Activated T-cell treated with anti-CD3 and anti-CD28 coated beads for 48 hours (primary cell): ENCODE measurements at places on chromosomes 1 and 21.

GRCh38 chr1:28855046-28855445 is 43.1 kb downstream of the OPRD1 start:
- no peak for DNase-seq

- DNase-seq: no peak
These were observed 13.9 kb upstream of the CTSE start for GRCh38 chr1:206037581-206037980.

DNA sequence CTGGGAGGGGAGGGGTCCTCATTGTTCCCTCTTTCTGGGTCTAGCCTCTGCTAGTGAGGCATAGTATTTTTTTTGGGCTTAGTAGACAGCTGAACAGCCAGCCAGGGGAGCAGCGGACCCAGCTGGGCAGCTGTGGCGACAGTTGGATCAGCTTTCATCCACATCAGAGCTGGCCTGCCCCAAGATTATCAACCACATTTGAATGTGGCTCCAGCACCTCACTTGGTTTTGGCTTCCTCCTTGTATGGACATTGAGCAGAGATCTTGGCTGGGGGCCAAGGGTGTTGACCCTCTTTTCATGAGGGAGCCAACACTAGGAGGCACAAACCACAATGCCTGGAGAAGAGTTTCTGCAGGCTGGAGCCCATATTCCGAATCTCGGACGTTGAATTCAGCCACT is 25.0 kb downstream of the WNT4 start:
- no peak for DNase-seq

- DNase-seq: no peak
These were observed 998.0 kb upstream of the B3GALT2 start for GRCh38 chr1:194184425-194184824.

GRCh38 chr1:17419626-17420328 is 19.7 kb downstream of the RCC2 start:
- peak; percentile 64 for DNase-seq

GRCh38 chr1:116697548-116698243 is 30.2 kb upstream of the IGSF3 start:
- no peak for DNase-seq

DNA sequence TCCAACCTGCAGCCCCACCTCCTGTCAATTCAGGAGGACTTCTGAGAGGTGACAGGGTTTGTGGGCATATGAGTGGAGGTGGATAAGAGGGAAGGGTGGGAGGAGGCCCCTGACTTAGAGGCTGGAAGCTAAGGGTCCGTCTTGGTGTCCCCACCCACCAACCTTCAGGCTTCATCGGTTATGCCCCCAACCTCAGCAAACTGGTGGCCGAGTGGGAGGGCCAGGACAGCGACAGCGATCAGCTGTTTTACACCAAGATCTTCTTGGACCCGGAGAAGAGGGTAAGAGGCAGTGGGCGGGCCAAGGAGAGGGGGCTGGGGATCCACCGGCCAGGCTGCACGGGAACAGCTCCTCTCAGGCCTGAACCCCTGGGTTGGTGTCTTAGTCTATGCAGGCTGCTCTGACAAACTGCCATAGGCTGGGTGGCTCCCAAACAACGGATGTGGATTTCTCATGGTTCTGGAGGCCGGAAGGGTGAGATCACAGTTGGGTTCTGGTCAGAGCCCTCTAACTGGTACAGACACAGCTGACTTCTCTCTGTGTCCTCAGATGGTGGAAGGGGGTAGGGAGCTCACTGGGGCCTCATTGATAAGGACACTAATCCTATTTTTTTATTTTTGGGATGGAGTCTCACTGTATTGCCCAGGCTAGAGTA is 18.1 kb downstream of the PLOD1 start:
- no peak for DNase-seq

DNA sequence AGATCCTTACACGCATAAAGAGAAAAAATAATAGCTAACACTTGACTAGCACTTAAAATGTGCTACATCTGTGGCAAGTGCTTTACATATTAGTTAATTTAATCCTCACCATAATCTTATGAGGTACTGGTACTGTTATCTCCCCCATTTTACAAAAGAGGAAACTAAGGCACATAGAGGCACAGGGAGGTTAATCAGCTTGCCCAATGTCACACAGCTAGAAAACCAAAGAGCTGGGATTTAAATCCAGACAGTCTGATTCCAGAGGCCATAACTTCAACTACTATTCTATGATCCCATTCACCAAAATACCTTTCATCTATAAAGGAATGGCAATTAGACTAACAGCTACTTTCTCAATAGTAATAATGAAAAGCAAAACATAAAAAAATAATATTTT is 11.7 kb downstream of the SPOCD1 start:
- DNase-seq: no peak

DNA sequence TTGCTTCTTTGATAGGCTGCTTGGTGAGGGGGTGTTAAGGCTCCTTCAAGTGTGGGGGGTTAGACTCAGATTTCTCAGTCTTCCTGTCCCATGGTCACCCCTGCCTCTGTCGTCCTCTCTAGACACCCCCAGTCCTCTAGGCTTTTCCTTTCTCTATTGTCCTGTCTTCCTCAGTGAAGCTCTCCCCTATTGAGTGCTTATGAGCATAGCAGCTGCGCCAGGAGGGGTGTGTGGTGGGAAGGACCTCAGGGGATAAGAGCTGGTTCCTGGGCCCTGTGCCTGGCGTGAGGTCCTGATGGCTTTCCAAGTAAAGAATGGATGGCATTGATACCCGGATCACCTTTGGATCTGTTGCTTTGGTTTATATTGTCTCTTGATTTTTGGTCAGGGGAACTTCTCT is 69.1 kb downstream of the DIP2A start:
- DNase-seq: no peak

DNA sequence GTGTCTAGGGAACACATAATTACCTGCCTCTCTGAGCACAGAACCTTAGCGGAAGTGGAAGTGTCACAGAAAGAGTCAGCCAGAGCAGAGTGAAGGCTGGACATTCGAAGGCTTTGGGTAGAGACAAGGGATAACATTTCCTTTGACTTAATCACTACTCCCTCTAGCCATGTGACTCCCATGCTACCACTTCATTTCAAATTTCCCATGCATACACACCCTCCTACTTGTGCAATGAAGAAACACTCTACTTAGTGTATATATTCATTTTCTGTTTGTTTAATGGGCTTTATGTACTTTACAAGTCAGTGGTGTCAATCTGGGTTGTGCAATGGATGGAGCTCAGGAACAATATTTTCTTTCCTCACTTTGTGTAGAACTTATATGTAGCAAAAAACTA is 6.9 kb downstream of the ANKRD35 start:
- DNase-seq: no peak

- no peak for DNase-seq
These were observed 24.9 kb downstream of the CROCC start for GRCh38 chr1:16946646-16947045.

DNA sequence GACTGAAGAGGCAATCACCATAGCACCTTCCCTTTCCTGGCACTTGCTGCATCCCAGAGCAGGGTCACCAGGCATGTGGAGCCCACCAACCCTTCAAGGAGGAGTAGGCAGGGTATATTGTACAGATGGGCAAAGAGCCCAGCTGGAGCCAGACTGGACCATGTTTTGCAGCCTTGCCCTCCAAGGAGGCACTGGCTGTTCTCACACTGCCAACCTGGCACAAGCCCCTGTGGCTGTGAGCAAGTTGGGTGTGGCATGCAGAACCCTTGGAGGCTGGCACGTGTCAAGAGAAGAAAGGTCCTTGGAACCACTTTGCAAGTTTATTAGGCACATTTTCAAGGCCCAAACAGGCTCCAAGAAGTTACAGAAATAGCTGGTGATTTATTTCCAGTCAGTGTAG is 146.4 kb downstream of the FOXD2 start:
- DNase-seq: no peak

DNA sequence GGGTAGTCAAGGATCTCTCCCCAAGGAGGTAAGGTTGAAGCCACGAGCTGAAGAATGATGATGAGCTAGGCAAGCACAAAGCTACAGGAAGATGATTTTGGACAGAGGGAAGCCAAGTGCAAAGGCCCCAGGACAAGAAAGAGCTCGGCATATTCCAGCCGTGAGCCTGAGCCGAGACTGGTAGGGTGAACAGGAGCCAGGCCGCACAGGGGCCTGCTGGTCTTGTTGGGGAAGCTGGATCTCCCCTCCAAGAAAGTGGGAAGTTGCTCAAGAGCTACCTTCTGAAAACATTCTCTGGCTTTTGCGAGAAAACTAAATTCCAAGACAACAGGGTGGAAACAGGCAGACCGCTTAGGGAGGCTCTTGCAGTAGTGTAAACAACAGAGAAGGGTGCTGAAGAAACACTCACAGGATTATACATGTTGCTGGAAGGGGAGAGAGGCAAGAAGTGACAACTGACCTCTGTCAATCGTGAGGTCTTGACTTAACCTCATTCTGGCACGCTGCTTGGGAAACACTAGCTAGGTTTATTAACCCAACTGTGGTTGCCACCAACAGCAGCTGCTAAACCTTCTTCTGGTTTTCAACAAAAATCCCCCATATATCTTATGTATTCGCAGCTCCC is 625.2 kb downstream of the SMYD3 start:
- no peak for DNase-seq
